Activated T-cell treated with anti-CD3 and anti-CD28 coated beads, Interleukin-2, amount 50 U/mL, for 72 hours (primary cell): ENCODE measurements at places on chromosomes 7 and 10.

DNA sequence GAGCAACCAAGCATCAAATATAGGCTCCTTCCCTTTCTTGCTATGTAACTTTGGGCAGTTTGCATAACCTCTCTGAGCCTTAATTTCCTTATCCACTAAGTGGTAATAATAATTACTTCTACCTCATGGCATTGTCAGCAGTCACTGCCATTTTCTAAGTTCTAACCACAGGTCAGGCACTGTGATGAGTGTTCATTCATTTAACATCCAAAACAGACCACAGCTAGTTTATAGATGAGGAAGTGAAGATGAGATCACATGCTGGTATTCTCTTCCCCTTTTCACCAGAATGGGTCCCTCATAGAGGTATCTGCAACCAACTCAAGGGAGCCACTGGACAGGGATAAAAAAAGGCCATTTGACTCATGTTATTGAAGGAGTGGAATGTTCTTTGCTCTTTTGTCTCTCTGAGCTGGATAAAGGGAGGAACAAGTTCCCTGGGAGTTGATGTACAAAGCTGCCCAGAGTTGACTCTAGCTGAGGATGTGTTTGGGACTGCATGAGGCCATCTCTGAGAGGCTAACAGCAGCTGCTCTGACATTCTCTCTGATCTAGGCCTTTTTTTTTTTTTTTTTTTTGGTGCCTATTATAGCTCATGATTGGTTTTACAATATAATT, 65.0 kb downstream of the DNAJC12 start:
- DNase-seq, result no peak

GRCh38 chr7:28815928-28816373, 142.2 kb downstream of the TRIL start:
- no peak for DNase-seq

DNA sequence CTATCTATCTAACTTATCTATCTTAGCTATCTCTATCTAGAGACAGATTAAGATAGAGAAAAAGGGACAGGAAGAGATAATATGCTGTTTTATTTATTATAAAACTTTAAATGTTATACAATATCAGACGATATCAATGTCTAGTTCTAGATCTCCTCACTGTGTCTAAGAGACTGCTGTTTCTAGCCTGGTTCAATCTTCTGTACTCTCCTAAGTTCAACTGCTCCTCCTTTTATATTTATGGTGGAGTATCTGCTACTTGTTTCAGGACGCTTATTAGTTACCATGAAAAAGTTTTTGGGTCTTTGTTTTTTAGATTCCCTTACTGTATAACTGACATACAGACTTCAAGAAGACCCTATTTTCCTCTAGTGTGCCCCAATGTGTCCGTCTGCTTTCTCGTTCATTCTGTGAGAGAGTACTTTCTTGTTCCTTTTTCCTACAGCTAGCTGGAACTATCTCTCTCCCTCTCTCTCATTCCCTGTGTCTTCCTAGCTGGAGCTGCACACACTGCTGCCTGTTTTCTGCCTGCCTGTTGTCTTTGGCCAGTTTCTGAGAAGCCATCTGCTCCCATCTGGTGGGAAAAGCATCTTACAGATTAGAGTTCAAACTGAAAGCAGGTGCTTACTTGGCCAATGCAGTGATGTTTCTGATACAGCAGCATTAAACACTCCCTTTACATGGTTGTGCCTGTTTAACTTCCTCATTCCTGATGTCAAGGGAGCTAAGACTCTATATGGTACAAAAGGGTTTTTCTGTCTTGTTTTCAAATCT, 49.4 kb upstream of the ARL4A start:
- no peak for DNase-seq

DNA sequence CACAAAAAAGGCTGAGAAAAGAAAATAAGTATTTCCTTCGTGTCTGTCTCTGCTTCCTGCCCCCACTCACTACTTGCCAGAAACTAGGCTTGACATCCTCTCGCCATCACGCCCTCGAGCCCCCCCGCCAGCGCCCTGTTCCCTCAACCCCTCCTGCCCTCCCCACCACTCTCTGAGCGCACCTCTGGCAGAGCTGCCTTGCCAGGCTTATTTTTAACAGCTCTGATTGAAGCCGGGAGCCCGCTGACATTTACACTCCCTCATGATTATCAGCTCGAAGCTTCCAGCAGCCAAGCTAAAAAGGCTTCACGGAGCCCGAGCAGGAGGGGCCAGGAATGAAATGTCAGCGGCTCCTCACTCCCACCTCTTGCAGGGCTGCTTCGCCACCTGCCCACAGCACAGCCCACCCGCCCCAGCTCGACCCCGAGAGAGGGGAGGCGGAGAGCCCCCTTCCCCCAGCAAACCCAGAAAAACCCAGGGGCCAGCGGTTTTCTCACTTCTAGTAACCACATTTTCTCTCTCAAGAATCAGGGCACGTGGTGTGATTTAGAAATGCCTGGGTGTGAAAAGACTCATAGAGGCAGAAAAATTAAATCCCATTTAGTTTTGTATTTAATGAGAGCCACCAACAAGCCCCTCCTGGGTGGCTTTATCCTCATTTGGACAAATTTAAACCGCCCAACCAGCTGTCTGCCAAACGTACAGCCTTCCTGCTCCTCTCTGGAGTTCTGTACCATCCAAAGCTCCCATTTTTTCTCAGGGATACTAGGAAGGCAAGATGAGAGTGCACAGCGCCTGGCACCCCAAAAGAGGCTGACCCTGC, 89.3 kb downstream of the SLIT1 start:
- DNase-seq, result peak; percentile 5

- DNase-seq, result no peak
Observed at GRCh38 chr10:132339276-132339675, 7.3 kb downstream of the LRRC27 start.

GRCh38 chr7:157587805-157588560, 251.2 kb downstream of the DNAJB6 start:
- DNase-seq, result no peak

- DNase-seq, result no peak
Observed at GRCh38 chr10:13803566-13804554, 217.1 kb downstream of the PRPF18 start.

DNA sequence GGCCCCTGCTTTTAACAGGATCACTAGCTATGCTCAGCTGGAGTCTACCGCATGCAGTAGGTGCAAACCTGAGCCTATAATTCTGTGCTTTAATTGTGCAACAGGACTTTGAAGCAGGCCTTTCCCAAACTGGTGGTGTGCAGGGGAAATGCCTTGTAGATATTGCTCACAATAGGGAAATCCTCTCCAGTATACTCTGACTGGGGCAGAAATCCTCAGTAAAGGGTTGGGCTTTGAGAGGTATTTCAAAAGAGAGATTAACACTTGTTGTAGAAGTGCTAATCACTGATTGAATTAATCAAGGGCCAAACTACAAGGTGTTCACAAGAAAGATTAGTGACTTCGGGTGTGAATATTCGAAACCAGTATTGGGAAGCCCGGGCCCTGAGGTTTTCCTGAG, 58.5 kb upstream of the EXOC6 start:
- DNase-seq, result no peak

GRCh38 chr10:95467162-95467599, 94.0 kb downstream of the SORBS1 start:
- DNase-seq, result no peak

GRCh38 chr10:77027576-77027975, 610.0 kb downstream of the KCNMA1 start:
- DNase-seq, result no peak

DNA sequence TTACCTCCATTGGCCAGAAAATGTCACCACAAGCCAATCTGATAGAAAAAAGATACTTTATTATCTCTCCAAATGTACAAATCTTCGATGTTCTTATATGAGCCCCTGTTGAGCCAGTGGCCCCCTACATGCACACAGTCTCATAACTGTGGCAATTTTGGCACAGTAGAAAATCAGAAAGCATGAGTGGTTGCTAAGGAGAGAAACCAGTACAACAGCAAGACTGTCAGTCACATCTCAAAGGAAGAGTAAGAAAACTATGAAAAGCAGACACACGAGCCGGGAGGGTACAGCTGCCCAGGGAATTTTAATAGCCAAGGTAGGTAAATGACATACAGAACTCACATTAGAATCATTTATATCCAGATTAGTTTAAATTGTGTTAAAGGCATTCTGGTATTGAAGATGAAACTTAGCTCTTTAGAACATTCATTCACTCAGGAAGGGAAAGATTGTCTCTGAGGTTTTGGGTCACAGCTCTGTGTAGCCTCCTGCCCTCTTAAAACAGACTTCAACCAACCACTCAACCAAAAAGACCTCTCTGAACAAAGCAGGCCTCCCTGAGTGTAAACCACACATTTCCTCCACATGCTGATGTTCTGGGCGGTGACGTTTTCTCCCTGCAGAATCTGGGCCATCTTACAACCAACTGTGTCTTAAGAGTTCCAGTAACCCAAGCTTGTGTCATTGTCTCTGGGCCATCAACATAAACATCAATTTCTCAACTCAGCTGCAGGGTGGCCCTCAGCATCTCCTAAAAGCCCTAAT, 80.8 kb upstream of the ADAM12 start:
- no peak for DNase-seq

GRCh38 chr10:132627666-132628531, 90.3 kb downstream of the INPP5A start:
- DNase-seq, result no peak

DNA sequence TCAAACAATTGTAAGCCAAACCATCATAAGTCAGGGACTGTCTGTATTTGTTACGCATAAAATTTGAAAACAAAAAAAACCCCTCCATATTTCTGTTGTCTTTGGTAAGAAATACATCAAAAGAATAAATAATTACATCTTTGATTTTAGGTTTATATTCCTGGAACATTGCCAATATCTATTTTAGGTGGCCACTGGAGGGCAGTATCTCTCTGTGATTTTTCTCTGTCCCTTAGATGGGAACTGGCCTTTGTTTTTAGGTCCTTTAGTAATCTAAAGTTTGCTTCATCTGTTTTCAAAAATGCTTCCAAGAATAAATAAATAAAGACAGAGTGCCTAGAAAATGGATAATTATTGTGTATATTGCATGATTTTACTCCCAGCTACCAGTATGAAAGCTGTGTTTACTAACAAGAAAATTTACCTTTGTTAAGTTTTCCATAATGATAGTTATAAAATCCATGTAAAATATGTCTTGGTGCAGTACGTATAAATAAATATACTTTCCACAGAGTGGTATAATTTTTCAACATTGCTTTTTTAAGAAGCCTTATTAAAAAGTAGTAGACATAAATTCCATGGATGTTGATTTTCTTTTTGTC, 64.2 kb downstream of the PHYHIPL start:
- no peak for DNase-seq

GRCh38 chr7:1939434-1940401, 269.6 kb downstream of the ELFN1 start:
- peak; percentile 43 for DNase-seq

DNA sequence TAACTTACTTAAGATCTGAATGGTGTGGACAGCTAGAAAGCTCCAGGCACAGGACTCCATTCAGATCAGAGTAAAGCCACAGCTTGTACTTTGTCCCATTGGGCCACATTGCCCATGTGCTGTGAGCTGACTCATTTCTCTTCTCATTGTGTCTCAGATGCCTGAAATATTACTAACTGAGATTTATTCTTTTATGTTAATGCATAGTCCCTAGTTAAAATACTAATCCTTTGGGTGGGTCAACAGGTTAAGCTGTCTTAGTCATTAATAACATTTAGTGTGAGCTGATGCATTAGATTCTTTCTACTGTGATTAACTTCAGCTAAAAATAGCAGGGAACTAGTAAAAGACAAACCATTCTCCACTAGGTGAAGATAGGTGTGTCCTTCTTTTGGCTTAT, 104.7 kb upstream of the ARMC3 start:
- DNase-seq, result no peak

- no peak for DNase-seq
Observed at GRCh38 chr7:964401-965231, 10.1 kb upstream of the ADAP1 start.

- no peak for DNase-seq
Observed at GRCh38 chr7:105673367-105674084, 92.2 kb upstream of the EFCAB10 start.

- no peak for DNase-seq
Observed at GRCh38 chr10:36778651-36779050, 346.7 kb upstream of the ANKRD30A start.

DNA sequence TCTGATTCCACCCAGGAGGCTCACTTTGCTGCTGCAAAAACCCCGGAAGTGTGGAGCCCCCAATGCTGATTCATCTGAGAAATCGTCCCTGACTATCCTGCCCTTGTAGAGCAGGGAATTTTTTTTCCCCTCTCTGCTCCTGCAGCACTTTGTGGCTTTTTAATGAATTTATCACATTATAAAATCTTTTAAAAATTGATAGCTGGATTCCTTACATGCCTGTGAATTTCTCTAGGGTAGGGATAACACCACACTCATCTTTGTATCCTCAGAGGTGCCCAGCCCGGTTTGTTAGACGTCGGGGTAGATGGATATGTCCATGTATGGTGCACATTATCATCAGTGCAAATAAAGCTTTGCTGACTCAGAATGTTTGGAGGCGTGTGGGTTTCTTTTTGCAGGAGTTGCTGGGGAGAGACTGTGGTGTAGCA, 185.7 kb downstream of the STK31 start:
- DNase-seq, result no peak

DNA sequence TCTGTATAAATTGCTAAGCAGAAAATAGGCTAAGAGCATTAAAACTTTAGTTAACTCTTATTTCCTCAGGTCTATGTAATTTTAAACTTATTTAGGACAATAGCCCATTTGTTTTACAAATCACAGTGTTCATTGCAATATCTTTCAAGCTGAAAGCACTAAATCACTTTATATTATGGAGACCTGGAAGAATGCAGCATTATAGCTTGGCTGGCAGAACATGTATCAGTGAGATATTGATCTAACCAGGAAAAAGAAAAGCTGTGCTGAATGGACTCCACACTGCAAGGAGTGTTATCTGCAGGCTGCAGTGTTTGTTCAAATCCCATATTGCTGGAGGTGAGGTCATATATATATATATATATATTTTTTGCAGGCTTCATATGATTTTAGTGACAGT, 517.5 kb downstream of the NRG3 start:
- DNase-seq, result no peak

GRCh38 chr7:92748495-92748894, 87.9 kb downstream of the CDK6 start:
- DNase-seq, result no peak

DNA sequence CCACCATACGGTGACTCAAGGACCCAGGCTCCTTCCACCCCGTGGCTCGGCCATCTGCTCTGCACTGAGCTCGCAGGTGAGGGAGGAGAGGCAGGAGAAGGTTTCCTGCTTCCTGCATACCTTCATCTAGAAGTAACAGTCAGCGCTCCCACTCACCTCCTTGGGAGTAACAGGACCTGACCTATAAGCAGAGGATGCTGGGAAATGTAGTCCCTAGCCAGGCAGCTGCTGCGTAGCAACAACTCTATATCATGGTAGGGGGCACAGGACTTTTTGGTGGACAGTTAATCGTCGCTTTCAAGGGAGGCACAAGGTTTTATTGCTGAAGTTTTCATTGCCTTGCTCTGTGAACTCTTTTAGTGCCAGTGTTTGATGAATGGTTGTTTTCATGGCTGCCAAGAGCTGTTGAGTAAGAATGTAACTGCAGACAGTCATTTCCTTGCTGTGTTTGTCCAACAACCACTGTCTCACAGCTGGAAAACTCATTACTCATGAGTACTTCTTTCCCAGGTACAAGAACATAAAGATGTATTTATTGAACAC, 10.2 kb upstream of the ZFYVE27 start:
- no peak for DNase-seq
